ENCODE measurements at places on chromosomes 11 and 22.

GRCh38 chr11:89477175-89477574 lies 14.0 kb downstream of the NOX4 start:
- DNase-seq, result no peak

GRCh38 chr11:45606514-45607281 lies 58.7 kb downstream of the CHST1 start:
- no peak for DNase-seq

DNA sequence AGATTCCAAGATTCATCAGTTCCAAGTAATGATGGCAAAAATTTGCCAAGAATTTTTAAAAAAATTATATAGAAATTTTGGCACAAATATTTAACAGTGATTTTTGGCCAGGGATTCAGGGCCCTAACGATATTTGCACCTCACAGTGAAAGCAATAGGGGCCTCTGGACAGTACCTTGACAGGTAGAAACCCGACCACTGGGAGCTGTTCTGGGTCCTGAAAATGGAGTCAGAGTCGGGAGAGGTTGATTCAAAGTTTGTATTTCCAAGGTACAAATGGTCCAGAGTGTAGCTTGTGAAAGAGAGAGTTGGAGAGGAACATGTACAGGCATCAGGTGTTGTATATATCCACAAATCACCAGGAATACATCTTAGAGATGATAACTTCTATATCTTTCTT lies 41.6 kb downstream of the MRGPRX2 start:
- DNase-seq, result no peak

DNA sequence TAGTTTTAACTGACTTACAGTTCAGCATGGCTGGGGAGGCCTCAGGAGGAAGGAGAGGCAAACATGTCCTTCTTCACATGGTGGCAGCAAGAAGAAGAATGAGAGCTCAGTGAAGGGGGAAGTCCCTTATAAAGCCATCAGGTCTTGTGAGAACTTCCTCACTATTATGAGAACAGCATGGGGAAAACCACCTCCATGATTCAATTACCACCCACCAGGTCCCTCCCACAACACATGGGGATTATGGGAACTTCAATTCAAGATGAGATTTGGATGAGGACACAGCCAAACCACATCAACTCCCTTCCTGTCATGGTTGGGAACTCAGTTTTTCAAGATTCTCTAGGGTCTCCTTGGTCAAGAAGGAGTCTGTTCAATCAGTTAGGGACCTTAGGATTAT lies 432.9 kb upstream of the CNTN5 start:
- no peak for DNase-seq

Data from activated CD4-positive, alpha-beta T cell treated with anti-CD3 and anti-CD28 coated beads, Interleukin-2, Interleukin-4, amounts not matched to agents 100 ng/mL and 50 ng/mL, durations not matched to agents 16 hours and 8 hours (primary cell).